Amniotic stem cell (primary cell): ENCODE measurements at places on chromosomes 6 and 20.

DNA sequence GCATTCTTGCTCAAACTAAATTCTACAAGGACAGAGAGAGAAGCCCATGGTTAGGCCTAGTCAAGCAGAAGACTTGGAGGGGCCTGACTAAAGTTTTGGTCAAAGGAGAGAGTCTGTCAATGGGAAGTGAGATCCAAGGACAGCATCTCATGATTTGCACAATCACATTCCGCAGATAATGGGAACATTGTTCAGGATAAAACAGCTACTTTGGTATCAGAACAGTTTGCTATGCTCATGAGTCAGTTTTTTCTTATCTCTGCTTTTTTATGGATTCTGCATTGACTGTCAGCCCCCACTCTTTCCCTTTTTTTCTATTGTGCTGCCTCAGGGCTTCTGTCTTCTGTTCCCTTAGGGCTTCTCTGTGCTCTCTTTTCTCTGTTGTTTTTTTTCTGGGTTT lies 28.6 kb downstream of the AKAP7 start:
- DNase-seq = no peak

DNA sequence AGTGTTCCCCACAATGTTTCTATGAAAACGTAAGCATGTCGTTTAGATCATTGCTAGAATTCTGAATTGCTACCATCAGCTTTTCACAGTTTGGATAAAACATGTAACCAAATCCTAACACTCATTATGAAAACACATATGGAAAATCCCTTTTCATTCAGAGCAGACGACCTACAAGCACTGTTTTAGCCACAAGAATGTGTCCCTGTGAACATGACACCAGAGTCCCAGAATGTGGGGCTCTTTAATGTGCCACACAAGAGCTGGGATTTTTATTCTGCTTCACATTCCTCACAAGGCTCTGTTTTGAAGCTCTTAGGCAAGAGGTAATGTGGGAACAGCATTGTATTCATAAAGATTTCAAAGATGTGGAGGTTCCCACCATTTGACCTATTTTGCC lies 141.1 kb upstream of the CITED2 start:
- DNase-seq = no peak

- DNase-seq = no peak
Measured at GRCh38 chr6:133748628-133749027, 140.3 kb upstream of the TCF21 start.

DNA sequence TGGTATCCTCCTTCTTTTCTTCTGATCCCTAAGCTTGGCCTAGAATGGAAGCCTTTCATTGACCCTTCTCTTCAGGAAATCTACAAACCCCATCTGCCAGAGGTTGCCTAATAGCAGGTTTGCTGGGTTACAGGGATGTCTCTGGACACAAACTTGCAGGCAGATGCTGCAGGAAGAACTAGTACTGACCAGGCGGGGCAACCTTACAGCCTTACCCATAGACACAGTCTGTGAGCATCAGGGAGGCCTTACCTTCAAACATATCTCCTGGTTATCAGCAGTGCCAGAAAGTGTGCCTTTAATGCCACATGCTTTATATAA lies 2.6 kb downstream of the SCUBE3 start:
- no peak for DNase-seq

GRCh38 chr6:122568797-122569221 lies 41.4 kb upstream of the PKIB start:
- DNase-seq = no peak

GRCh38 chr6:56753811-56754210 lies 111.1 kb upstream of the DST start:
- DNase-seq = no peak

- no peak for DNase-seq
Measured at GRCh38 chr6:170402318-170403040, 95.9 kb downstream of the FAM120B start.

DNA sequence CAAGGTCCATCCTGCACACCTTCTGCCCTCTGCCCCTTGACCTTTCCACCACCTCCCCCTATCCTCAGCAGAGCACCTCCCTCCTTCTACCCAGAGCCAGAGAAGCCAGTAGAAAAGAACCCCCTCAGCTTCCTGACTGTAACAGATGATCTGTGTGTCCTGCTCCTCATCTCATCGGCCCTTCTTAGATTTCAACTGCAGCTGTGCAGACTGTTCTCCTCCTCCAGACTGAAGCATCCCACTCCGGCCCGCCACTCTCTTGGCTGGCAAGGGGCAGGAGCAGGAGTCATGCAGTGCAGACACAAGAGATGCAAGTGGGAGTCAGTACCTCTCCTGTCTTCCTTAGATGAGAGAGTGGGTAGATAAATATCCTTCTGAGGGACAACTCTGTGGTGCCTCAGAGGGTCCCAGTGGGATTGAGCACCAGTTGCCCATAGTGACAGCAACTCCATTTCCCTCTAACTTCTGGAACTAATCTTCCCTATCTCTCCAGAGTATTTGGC lies 163.5 kb upstream of the MLN start:
- no peak for DNase-seq

DNA sequence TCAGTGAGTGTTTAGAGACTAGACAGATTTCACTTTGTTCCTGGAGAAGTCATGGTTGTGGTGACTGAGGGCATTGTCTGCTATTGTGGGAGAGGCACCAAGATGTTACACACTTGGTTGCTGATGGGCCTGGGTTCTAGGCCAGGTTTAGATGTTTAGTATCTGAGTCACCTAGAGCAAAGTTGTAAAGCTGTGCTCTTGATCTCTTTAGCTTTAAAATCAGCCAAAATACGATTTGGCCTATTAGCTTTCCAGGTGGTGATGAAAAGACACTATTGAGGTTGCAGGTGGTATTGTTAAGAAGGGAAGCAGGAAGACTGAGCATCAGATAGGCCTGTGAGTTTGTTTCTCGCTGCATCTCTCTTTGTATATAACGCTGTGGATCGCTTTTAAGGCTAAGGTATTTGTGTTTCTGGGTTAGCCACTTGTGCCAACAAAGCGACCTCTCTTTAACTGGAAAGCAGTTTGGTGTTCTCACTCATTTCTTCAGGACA lies 48.6 kb downstream of the FOXO3 start:
- DNase-seq = no peak

DNA sequence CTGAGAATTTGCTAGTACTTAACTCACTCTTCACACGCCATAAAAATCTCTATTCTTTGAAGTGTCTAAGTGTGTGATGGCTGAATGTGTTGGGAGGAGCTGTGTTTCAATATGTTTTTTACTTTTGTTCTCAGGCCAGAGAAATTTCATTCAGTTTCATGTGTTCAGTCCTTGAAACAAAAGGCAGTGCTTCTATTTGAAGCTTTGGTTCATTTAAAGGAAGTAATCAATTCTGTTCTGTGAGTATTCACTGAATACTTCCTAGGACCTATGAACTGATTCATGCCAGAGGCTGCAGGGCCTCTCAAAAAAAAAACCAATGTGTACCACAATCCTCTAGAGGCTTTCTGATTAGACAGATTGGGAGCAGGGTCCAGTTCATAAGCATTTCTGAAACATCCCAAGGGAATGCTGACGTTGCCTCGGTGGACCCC lies 12.4 kb upstream of the F13A1 start:
- DNase-seq = no peak

DNA sequence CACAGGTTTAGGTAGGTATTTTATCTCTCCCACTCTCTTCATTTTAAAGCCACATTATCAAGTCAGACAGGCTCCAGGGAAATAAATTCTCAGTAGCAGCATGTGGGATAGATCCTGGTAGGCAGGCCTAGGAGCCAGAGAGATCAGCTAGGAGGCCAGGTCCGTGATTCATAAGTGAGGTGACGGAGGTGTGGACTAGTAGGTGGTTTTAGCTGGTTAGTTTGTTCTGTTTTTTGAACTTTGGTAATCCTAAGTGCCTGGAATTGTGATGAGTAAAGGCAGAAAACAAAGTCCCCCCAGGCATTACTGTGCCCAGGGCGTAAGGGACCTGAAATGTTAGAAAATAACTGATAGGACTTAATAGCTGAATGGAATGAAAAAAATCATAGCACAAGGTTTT lies 53.6 kb upstream of the E2F3 start:
- no peak for DNase-seq

DNA sequence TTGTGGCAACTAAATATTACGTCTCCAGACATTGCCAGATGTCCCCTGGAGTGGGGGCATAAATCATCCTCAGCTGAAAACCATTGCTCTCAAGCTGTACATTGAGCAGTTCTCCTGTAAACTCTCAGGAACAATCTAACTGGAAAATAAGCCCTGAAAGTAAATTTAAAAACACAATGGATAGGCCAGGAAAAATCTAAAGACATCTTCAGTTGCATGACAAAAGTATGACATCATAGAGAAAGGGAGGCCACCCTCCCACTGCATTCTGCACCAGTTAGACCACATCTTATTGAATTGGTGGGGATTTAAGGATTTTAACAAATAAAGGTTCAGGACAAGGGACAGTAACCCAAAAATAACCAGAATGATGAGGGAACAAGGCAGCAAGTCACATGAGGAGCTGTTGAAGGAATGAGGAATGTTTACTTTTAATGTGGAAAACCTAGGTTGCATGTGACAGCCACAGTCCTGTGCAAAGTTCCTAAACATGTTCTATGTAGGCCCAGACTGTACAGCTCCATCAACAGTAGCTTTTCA lies 5.3 kb downstream of the PLA2G7 start:
- no peak for DNase-seq

- DNase-seq = no peak
Measured at GRCh38 chr20:5691918-5692618, 58.1 kb upstream of the SHLD1 start.

- DNase-seq = no peak
Measured at GRCh38 chr20:41534842-41535241, 83.3 kb downstream of the CHD6 start.

DNA sequence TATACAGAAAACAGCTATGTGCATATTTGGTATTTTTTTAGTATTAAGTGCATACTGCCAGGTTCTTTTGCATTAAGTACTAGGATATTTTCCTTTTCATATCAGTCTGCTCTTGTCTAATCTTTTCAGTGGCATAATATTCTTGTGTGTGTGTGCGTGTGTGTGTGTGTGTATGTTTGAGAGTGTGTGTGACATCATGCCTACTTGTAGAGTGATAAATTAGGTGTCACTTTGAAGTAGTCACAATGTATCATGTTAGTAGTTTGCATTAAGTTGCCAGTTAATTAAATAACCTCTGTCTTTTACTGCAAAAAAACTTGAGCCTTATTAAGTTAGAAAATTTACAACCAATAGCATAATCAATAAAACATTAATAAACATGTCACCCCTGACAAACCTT lies 65.3 kb downstream of the CD83 start:
- no peak for DNase-seq
